ENCODE measurements at places on chromosomes 5 and 9.

DNA sequence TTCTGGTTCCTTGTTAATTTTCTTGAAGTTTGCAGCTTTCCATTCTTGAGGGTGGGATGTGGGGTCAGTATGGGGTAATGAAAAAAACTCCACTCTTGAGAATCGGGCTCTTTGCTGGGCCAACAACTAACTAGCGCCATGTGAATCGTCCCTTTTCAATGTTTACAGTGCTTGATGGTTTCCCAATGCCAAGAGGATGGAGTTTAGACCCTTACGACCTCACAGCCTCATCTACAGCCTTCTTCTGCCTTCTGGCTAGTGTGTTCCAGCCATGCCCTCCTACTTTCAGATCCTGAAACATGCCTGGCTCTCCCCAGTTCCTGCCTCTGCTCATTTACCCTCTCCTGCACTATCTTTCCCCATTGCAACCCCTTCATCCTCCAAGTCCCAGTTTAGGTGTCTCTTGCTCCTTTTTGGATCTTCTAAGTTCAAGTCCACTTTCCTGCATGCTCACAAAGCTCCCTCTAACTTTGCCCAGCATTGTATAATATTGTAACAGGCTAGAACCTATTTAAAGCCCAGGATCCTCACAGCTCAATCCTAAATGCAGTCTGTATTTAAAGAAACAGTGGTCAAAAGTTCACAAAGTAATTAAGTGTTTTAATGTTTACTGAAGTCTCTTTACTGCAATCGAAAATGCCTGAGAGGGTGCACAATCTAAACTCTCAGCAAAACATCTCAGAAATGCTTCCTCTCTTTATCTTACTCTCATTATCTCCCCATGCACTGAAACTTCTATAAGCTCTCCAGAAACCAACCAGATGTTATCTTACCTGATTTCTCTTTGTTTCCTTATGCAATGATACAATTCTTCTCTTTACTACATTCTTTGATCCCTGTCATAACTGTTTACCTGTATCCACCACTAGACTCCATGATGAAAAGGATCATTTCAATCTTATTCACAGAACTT is 20.6 kb upstream of the CAST start:
- DNase-seq: no peak

DNA sequence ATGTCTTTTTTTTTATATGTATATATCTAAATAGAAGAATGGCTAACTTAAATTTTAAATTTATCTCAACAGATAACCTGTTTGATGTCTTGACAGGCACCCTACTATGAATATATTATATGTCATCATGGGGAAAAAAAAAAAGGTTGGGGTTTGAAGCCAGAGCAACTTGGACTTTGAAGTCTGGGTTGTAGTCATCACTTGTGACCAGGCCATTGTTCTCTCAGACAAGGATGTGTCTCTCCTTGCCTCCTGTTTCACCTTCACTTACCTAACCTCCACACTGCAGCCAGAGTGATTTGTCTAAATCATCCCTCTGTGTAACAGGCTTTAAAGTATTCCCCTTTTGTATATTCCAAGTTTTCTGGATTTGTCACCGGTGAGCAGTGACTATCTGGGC is 56.7 kb upstream of the TNFSF8 start:
- no peak for DNase-seq

DNA sequence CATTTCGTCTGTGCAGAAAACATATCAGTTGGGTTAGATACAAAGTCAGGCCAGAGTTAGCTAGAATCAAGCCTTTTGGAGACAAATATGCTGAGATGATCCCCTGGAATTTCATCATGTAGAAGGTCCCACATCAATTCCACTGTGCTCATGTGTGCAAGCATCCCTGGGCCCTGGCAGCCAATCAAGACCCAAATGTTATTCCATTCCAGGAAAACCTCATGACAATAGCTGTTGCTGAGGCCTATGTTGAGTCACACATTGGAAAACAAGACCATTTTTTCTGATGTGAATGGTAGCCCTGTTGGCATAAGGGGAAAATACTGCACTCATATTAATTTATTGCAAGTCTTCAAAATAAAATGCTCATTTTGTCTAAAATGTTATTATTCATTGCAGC is 11.5 kb downstream of the SPOCK1 start:
- no peak for DNase-seq

DNA sequence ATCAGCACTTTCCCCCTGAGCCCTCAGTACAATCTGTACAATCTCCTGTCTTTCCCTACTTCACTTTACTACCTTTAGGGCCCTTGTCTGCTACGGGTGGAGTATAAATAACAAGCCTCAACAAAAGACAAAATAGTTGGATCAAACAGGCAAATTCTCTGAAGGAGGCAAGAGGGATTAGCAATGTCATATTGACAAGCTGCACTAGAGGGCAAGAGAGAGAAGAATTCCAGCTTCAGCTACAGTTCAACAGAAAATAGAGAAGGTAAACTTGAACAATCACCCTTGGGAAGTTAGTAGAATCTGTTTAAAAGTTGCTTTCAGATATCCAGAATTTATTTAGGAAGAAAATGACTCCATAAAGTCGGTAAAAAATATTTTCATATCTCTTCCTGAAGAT is 68.4 kb upstream of the IZUMO3 start:
- DNase-seq: peak; percentile 1

GRCh38 chr5:10853154-10853553 is 92.1 kb upstream of the DAP start:
- no peak for DNase-seq

- no peak for DNase-seq
Measured at GRCh38 chr5:138980441-138980840, 105.3 kb upstream of the LRRTM2 start.

DNA sequence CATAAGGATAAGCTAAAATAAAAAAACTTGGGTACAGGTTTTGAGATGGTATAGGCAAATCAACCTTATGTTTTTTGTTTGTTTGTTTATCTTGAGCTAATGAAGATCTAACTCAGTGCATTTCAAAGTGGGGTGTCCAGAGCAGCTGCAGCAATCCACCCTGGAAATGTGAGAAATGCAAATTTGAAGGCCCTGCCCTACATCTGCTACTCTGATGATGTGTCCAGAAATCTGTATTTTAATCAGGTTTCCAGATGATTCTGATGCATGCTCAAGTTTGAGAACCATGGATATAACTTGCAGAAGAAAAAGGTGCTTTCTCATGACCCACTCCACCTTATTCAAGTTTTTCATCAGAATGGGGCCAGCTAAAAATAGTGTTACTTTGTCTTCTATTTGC is 467.0 kb downstream of the NTRK2 start:
- no peak for DNase-seq

GRCh38 chr5:56460195-56460546 is 227.0 kb upstream of the ANKRD55 start:
- no peak for DNase-seq

DNA sequence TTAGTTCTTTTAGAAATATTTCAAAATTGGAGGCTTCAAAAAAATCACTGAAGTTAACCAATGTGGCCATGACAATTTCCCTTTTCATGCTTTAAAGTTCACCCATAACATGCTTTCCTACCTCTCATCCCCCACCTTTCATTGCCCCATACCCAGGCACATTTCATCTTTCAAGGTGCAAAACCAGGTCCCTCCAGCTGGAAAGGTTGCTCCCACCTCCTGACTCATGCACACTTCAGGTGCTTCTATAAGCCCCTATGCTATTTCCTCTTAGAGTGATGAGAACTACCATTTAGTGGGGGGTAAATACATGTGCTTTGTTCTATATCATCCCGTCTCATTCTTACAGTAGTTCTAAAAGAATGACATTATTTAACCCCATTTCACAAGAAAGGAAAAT is 15.4 kb downstream of the FYB1 start:
- no peak for DNase-seq

GRCh38 chr9:133823189-133824105 is 85.3 kb upstream of the SARDH start:
- DNase-seq: no peak

DNA sequence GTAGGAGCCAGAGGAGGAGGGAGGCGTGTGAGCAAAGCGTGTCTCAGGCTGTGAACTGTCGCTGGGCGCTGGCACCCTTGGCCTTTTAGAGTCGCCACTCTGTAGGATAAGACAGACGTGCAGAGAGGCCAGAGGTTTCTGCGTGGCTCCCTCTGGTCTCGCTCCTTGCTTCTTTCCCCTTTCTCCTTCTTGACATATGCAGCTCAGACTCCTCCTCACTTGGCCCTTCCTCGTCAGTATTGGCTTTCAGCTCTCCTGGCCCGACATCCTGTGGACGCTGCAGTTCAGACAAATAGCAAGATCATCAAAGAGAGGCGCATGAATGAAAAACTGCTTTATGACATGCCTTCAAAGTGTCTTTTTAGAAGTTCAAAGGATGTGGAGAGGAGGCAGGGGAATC is 116.8 kb upstream of the SPRY4 start:
- DNase-seq: no peak

DNA sequence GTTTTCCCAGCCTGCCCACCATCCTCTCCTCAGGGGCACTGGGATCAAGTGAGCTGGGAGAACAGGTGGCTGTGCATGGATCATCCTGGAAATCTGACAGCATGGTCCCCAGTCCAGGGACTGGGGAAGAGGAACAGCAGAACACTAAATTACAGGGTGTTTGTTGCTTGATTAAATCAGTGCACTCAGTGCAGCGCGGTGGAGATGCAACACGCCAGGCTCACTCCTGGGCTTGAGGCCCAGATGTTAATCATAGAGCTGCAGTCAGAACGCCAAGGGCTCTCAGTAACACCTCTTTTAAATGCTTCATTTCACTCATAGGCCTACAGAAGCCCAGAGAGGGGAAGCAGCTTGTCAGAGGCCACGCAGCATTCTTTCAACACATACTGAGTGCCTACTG is 14.2 kb upstream of the LARP1 start:
- no peak for DNase-seq
